ENCODE measurements at places on chromosomes 1 and 21.

GRCh38 chr1:55988963-55989452 lies 590.4 kb downstream of the PLPP3 start:
- no peak for DNase-seq

- DNase-seq = no peak
Observed at GRCh38 chr1:40847023-40847745, 15.0 kb downstream of the CITED4 start.

DNA sequence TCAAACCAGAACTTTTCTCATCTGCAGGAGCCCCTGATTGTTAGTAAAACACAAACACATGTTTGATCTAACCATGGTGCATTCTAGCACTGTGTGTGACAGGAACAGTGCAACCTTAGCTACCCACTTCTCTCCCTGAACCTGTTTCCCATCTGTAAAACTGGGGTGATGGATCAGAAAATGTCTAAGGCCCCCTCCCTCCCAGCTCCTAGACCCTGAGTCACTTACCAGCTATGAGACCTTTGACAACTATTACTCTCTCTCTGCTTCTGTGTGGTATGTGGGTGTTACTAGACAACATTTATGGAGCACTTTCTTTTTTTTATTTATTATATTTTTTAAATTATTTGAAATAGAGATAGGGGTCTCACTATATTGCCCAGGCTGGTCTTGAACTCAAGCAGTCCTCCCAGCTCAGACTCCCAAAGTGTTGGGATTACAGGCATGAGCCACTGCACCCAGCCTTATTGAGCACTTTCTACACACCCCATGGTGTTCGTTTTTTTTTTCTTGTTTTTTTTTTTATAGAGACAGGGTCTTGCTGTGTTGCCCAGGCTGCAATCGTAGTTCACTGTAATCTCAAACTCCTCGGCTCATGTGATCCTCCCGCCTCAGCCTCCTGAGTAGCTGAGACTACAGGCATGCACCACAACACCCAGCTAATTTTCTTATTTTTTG lies 2.6 kb downstream of the INPP5B start:
- no peak for DNase-seq

DNA sequence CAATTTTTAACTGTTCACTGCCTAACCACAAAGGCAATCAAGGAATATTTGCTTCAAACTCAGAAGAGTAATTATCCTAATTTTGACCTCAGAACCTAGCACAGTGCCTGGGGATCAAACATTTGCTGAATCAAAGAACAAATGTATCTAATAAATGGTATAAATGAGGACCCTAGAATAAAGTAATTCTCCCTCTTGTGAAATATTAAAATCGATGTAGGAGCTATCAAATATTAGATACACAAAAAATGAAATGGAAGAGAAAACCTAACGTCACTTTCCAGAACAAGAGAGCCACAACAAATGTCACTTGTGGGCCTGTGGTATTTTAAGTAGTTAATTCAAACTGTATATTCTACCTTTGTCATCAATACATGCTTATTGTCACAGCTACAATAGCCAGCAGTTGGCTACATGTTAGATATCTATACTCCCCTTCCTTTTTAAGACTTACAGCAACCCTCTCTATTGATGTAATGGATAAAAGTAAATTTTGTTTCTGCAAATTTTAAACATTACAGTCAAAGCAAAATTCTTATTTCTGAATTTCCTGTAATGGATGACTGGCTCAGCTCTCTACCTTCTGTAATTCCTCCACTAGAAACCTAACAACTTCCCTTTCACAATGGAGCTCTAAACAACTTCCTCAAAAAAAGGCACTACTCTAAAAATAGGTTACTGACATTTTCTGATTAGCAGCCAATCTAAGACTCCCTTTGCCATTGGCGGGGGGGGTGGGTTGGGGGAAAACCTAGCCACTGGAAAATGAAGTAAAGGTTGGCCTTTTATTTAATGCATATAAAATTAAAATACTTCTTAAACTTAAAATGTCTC lies 37.6 kb downstream of the PUM1 start:
- no peak for DNase-seq

- DNase-seq = no peak
Observed at GRCh38 chr1:39657402-39657801, 14.5 kb downstream of the NT5C1A start.

DNA sequence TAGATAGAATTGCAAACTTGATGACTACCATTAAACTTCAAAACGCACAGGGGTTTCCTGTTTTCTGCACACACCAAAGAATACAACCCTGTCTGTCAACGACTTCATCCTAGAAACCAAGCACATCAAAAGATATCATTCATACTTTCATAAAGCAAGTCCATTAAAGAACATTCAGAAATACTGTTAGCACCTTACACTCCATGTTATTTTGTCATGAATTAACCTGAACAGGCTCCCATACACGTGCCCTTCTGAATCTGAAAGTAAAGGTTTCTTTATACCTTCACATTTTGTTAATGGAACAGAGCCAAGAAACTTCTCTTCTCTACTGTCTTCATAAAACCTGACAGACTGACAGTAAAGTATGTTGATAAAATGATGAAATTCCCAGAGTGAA lies 46.1 kb downstream of the PUM1 start:
- no peak for DNase-seq

- DNase-seq = no peak
Observed at GRCh38 chr1:53893999-53894636, at the start of gene DIO1. TSS of gene DIO1 (plus strand) at chr1:53894187. CDS start at chr1:53894211, 24 bp downstream.

DNA sequence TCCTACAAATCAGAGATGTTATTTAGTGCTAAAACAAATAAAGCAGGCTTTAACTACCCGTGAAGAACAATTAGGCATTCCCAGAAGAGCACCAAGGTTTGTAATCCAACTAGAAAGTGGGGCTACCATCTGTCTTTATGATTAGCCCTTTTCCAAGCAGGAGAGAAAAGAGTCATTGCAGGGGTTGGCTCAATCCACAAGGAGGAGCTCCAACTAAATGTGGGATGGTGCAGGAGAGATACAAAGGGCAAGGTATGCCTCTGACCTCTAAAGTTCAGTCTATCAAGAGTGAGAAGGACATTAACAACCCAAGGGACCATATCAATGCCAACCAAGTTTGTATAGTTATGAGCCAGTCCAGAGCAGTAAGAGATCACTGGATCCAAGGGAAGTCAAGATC lies 382.7 kb upstream of the DUSP10 start:
- DNase-seq = no peak

DNA sequence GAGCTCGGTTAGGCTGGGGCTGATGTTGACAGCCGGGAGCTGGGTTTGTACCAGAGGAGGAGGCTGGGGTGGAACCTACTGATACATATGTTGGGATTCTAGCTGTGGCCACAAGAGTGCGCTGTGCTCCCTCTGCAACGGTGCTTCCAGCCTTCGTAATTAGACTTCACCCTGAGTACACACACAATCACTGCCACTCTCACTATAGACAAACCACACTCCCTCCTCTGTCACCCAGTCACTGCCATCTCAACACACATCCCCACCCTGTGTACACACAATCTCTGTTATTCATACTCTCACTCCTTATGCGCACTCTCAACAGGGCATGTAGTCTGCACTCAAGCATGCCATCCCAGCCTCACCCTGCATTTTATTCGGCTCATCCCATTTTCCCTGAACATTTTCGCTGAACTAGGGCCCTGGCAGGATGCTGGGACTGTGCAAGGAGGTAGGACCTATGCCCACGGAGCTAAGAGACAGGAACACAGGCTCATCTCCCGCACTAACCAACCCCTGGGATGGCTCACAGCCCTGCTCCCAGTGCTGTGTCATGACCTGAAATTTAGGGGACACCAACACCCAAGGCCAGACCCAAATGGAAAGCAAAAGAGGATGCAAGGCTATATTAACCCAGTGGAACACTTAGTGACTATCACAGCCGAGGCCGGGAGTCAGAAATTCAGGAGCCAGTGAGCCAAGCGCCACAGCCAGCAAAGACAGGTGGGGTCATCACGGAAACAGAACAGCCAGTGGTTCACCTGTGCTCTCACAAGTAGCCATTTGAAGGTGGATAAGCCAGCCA lies 5.7 kb downstream of the GJB3 start:
- peak; percentile 21 for DNase-seq

- DNase-seq = no peak
Observed at GRCh38 chr1:155860970-155861510, 1.7 kb downstream of the SYT11 start.

DNA sequence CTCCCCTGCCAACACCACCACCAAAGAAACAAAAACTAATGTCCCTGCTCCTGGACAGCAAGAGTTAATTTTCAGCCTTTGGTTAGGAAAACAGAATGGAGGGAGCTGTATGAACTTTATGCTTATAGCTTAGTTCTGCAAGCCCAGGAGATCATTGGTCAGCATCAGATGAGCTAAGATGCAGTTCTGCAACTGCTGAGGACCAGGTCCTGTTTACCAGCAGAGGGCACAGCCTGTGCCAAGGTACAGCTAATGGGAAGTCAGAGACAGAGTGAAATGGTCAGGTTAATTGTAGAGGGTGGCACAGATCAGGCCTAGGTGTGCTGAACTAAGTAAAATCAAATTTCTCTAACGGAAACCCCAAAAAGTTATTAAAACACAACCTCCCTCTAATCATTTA lies 161.3 kb downstream of the ROR1 start:
- DNase-seq = no peak

GRCh38 chr1:157512036-157512969 lies 40.0 kb downstream of the FCRL5 start:
- no peak for DNase-seq

GRCh38 chr1:231676487-231676886 lies 49.9 kb downstream of the DISC1 start:
- no peak for DNase-seq
